ENCODE measurements at places on chromosomes 5 and 9. TPM values are rescaled to one million over a fixed set of nuclear protein-coding genes. Genes with fewer than 3 reads are reported as not detected.

DNA sequence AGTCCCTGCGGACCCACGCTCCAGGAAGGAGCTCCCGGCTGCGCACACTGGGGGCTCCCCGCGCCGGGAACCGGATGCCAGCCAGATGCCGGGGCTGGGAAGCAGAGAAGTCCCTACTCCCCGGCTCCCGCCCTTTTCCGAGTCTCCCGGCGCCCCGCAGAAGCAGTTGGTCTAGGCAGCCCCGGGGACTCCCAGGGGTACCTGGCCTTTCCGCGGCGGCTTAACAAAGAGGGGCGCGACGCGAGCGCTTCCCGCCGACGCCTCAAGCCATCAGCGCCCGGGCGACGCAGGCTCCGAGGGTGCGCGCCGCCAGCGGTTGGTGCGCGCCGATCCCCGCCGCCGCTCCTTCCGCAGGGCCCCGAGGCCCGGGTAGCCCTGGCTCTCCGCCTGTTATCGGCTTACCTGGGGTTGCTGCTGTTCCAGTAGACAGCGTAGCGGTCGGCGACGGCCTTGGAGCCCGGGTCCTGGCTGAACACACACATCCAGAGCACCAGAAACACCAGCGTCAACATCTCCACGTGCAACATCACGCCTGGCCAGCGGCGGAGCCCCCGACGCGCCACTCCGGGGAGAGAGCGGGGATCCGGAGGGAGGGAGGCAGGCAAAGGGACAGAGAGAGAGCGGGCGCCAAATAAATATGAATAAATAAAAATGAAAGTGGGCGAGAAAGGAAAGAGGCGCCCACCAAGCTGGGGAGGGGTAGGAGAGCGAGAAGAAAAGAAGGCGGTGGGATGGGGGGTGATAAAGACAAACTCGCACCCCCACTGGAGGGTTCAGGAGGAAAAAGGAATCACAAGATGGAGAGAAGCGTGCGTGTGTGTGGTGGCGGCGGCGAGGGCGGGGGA lies 428 bp downstream of the EFNA5 start:
- no peak for DNase-seq

DNA sequence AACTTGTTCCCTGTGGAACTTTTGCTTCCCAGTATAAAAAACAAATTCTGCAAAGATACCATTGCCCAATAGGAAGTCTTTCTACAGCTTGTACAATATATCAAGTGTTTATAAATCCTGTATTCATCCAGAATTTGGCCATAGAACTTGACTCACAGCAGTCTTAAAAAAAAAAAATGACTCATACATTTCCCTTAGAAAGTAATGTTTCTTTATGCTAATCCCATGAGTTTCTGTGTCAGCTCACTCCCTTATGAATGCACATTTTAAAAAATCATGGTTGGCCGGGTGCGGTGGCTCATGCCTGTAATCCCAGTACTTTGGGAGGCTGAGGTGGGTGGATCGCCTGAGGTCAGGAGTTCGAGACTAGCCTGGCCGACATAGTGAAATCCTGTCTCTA lies 89.3 kb upstream of the DMRT1 start:
- no peak for DNase-seq

LCN9 gene
- not detected for total RNA-seq

SPATA6L gene
- 5.5 TPM for total RNA-seq
